Camera-type eye (tissue), 1 donor: ENCODE measurements at places on chromosomes 5 and 9. TPM values are rescaled to one million over a fixed set of nuclear protein-coding genes. Genes with fewer than 3 reads are reported as not detected.

The PCDHGA6 gene
- 13.2 TPM for total RNA-seq

The AK8 gene
- total RNA-seq = 2.1 TPM

The GARIN3 gene
- total RNA-seq = not detected

The C5orf34 gene
- total RNA-seq = 4.4 TPM

The DIPK1B gene
- total RNA-seq = 26.2 TPM

The RAB14 gene
- total RNA-seq = 63.3 TPM

The FAT2 gene
- 3.8 TPM for total RNA-seq

The IL3 gene
- not detected for total RNA-seq

The FAM221B gene
- not detected for total RNA-seq

The CCDC187 gene
- 0.66 TPM for total RNA-seq

The ACTBL2 gene
- not detected for total RNA-seq

The TTC33 gene
- total RNA-seq = 63.1 TPM

The SET gene
- total RNA-seq = 355 TPM

The CCL19 gene
- total RNA-seq = not detected

The SPATA31D4 gene
- not detected for total RNA-seq

The FOXD4L6 gene
- total RNA-seq = not detected

The BRD9 gene
- total RNA-seq = 47.8 TPM

The GFRA3 gene
- total RNA-seq = 2.7 TPM

The PRRX2 gene
- total RNA-seq = 7.9 TPM

The EIF4E1B gene
- total RNA-seq = 0.55 TPM

The SGCD gene
- total RNA-seq = 46.4 TPM
